ENCODE measurements at places on chromosomes 7 and 10.

DNA sequence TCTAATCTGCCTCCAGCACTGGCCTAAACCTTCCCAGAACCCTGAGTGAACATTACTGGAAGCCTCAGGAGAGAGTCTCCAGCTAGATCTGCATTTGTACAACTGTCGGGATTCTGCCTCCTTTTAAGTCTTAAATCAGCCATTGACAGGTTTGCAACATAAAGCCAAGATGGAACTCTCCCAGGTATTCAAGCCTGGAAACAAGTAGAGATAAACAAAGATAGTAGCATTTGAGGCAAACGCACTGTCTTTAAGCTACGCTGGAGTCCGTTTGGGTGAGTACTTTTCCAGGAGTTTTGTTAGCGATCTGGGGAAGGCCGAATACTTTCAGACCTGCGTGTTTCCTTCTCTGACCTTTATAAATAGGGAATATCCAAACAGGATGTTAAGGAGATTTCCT is 317.2 kb upstream of the FZD8 start:
- no peak for DNase-seq

GRCh38 chr10:110495731-110496552 is 1.8 kb upstream of the DUSP5 start:
- no peak for DNase-seq

GRCh38 chr10:42932116-42932515 is 144.8 kb upstream of the RET start:
- DNase-seq = no peak

- DNase-seq = no peak
These were observed 491.3 kb downstream of the RPS24 start for GRCh38 chr10:78524941-78525340.

DNA sequence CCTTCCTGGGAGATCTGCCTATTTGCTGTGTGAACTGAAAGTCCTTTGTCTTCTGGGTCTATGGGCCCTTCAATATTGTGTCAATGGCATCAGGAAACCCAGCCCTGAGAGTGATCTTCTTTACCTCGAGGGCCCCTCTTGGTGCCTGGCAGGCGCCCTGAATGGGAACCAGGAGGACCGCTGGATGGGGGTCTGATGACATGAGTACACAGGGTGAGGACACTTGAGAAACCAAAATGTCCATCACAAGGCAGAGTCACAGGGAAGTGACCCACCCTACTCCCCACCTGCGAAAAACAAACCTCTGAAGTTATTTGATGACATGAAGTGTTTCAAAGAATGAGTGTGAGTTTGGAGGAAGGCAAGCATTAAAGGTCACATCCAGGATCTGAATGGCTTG is 17.3 kb downstream of the SFTPA1 start:
- no peak for DNase-seq

- peak; percentile 43 for DNase-seq
These were observed 42.3 kb downstream of the NOC3L start for GRCh38 chr10:94320285-94320914.

DNA sequence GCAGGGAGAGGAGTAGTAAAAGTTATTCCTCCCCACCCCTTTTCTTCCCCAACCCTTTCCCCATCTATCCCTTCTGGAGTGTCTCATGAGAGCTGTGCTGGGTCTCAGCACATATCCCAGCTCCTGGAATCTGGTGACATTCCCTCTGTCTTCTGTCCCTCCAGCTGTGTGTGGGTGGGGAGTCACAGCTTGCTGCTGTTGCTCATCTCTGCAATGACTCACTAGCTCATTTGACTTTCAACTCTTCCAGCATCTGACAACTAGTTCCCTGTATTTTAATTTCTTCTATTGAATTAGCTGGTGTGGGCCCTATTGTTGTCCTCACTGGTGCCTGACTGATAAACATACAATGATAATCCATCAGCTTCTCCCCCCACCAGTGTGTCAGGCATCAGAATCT is 198.9 kb upstream of the AUTS2 start:
- no peak for DNase-seq

DNA sequence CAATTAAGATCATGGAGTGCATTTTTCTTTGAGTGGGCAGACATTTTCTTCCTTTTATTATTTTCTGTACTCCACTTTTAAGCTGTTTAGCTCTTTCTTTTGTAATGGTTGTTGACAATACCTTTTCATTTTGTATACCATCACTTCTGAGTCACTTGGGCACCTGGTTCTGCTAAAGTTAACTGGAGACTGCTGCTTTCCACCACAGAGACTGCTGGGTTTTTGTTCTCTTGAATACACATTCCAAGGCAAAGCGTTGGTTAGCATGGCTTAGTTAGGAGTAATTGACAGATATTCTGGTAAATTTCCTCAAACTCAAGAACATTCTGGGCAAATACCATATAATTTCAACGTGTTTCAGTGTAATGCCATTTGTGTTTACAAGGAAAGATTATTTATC is 541.9 kb upstream of the CELF2 start:
- DNase-seq = no peak

- no peak for DNase-seq
These were observed 27.6 kb downstream of the SGPL1 start for GRCh38 chr10:70843333-70843732.

- DNase-seq = no peak
These were observed 28.2 kb upstream of the IL6 start for GRCh38 chr7:22698767-22699166.

GRCh38 chr7:47186316-47186715 is 395.6 kb downstream of the TNS3 start:
- DNase-seq = no peak

GRCh38 chr10:62062752-62063512 is 161.4 kb downstream of the ARID5B start:
- DNase-seq = no peak

DNA sequence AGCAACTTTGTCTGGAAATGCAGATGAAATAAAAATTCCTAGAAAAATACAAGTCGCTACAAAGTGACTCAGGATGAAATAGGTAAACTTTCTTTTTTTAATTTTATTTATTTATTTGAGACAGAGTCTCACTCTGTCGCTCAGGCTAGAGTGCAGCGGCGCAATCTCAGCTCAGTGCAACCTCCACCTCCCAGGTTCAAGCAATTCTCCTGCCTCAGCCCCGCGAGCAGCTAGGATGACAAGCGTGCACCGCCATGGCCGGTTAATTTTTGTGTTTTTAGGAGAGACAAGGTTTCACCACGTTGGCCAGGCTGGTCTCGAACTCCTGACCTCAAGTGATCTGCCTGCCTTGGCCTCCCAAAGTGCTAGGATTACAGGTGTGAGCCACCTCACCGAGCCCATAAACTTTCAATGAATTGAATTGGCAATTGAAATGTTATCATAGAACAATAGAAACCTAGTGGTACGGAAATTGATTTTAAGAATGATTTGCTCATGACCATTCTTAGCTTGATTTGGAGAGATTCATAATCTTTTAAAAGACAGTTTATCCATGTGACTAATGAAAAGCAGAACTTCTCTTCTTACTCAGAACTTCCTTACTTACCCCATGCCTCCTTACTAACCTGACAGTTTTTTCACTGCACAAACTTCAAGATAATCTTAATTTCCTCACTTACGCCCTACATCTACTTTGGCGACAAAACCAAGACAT is 161.7 kb downstream of the FAM107B start:
- DNase-seq = no peak

DNA sequence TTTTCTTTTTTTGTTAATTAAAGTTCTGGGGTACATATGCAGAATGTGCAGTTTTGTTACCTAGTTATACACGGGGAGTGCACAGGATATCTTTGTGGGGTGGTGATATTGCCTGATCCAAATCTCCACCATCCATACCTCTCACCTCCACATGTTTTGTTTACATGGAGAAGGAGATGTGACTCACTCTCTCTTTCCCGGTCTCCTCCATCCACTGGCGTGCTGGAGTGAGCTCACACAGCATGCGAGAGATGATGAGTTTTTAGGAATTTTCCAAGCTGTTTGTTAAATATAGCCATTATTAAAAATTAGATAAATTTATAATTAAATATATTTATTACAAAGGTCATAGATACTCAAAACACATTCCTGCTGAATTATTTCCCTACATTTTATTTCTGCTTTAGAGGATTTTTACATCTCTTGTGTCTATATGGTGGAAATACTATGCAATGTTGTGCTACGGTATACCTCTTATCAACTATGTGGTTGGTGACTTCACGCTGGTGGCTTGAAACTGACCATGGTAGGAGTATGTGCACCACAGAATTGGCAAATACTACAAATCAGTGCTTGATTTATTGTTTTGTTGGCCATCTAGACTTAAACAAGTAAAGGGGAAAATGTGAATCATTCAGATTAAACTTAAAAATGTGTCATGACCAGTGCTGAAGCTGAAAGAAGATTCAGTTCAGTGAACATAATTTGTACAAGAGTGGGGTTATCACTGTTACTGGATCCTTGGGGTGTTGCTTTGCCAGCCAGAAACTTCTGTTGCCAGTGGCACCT is 107.9 kb upstream of the FAM180A start:
- no peak for DNase-seq

DNA sequence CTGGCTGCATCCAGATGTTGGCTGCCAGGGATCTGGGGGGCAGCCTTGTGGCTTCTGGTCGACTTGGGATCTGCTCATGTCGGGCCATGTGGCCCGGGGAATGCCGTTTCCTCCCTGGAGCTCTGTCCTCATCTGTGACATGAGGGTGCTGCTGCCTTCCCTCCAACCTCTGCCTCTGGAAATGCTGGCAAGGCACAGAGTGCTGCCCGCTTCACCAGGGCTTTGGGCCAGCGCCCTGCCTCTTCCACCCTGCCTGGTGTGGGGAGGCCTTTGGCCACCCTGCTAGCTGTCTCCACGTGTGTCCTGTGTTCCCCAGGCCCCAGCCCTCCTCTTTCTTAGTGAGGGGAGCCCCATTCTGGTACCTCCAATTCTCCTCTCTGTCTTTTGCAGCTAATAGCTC is 5.8 kb upstream of the SMARCD3 start:
- no peak for DNase-seq

- no peak for DNase-seq
These were observed 30.4 kb downstream of the MAD1L1 start for GRCh38 chr7:2202361-2202761.

- no peak for DNase-seq
These were observed 61.9 kb upstream of the TNS3 start for GRCh38 chr7:47643716-47644400.

- DNase-seq = no peak
These were observed 111.0 kb downstream of the EGFR start for GRCh38 chr7:55129541-55130394.

DNA sequence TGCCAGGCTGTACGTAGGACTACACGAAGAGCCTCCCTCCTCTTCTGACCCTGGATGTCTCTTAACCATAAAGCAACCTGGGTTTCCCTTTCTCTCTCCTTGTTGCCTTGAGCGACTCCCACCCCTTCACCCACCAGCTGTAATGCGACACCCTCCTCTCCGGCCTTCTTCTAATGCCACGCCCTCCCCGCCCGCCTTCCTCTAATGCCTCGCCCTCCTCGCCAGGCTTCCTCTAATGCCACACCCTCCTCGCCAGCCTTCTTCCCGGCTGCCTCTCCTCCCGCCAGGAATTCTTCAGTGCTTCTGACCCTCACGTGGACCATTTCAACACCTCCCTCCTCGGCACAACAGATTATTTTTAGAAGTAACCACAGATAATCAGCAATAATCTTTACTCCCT is 348.5 kb upstream of the SHH start:
- no peak for DNase-seq

DNA sequence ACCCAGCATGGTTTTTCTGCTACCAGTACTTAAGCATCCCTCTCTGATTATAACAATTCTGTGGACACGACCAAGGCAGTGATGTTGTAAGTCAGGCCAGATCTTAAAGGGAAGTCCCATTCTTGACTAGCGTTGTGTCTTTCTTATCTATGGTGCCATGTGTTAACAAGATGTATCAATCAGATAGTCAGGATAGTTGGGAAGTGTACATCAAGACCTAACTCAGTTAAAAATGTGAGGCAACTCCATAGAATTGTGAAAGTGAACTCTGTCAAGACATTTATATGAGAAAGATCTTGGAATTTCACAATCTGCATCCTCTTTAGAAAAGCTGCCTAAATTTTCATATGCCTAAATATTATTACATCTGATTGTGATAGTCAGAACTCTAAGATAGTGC is 341.7 kb upstream of the SEMA3D start:
- no peak for DNase-seq

DNA sequence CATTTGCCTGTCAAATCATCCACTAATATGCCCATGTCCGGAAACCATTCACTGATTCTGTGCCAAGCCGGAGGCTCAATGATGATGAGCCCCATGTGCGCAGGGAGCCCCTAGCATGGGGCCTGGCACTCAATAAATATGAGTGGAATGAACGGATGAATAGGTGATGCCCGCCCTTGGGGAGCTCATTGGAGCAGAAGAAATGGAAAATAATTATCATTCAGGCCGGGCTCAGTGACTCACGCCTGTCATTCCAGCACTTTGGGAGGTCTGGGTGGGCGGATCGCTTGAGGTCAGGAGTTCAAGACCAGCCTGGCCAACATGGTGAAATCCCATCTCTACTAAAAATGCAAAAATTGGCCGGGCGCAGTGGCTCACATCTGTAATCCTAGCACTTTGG is 11.0 kb downstream of the RHBDD2 start:
- no peak for DNase-seq

GRCh38 chr7:39553436-39553835 is 12.8 kb upstream of the YAE1 start:
- no peak for DNase-seq

- peak; percentile 79 for DNase-seq
These were observed 19.9 kb upstream of the MAP3K8 start for GRCh38 chr10:30413996-30414576.

DNA sequence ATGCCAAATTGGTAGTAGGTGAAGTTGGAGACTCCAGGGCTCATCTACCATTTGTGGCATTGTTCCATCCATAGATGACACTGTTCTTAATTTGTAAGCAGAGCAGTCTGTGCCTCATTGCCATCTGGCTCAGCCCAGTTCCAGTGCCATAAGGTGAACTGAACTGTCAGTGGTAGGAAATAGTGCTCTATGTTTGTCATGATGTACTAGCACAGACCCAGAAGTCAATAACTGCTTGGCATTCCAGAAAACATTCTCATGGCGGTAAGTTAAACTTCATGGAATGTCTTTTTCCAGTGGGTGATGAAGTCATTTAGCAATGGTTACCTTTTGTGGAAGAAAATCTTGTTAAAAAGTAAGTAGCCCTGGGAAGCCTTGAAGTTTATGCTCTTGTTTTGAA is 302.7 kb downstream of the SUGCT start:
- no peak for DNase-seq

DNA sequence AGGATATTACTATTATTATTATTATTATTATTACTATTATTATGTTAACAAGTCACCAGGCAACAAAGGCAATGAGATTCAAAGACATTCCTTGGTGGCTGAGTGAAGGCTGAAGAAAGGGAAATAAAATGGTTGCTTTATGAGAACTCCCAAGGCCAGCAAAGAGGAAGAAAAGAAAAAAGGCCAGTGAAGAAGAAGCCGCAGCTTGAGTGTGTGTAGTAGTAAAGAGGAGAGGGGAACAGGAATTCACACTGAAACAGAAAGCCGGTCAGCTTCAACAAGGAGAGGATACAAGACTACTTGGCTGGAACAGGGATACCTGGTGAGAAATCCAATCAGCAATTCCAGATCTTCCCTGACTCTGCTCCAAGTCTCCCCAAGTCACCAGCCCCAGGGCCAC is 42.4 kb downstream of the PLXNA4 start:
- no peak for DNase-seq

All from hematopoietic multipotent progenitor cell (in vitro differentiated cells).